ENCODE measurements at places on chromosomes 4 and X.

- no peak for DNase-seq
These were observed 5.1 kb downstream of the CCDC160 start for GRCh38 chrX:134241960-134242619.

DNA sequence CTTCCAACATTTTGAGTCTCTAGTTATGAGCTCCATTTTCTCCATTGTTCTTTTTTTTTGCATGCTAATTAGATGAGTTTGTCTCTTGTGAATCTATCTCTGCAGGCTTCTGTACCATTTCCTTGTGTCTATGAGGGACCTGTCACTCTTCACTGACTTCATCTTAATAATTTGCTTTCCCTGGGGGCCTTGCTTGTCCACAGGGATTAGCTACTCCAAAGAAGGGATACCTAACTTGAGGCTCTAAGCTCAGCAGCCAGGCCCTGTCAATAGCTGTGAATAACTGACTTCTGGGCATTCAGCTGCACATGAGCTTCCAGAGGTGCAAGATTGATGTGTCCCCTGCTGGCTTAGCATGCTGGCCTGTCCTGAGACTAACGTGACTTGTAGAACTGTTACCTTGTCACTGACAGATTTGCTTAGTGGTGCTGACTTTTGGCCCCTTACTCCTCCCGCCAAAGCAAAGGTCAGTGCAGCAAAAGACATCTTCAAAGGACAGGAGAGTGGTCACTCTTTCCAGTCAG is 124.6 kb downstream of the AFF2 start:
- DNase-seq = no peak

DNA sequence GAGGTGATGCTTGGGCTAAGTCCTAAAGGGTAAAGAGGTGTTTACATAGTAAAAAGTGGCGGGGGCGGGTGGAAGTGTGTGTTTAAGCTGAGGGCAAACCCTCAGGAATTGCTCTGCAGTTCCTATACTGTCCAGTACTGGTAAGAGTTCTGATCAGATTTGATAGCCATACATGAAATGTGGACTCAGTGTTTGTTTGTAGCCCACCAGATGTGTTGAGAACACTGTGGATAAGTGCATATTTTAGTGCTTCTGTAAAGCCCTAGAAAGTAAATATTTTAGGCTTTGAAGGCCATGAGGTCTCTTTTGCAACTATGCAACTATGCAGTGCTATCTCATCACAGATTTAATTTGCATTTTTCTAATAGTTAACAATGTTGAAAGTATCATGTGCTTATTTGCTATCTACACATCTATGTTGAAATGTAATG is 80.7 kb upstream of the EOLA2 start:
- no peak for DNase-seq

DNA sequence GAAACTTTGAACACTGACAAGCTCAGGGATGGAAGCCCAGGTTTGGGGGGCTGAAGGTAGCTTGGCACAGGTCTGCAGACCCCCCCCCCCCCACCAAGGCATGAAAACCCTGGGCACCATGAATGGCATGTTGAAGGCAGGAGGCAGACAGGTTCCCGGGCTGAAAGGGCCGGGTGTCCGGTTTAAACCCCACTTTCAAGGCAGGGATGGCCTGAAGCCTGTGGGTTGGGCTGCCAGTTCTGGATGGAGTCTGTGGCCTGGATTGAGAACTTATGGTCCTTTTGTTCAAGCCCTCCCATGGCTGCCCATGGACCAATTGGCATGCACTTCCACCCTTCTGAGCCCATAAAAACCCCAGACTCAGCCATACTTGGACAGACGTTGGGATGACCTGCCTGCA is 616.9 kb downstream of the ADGRL3 start:
- no peak for DNase-seq

GRCh38 chrX:68942840-68943239 is 114.0 kb downstream of the EFNB1 start:
- no peak for DNase-seq

DNA sequence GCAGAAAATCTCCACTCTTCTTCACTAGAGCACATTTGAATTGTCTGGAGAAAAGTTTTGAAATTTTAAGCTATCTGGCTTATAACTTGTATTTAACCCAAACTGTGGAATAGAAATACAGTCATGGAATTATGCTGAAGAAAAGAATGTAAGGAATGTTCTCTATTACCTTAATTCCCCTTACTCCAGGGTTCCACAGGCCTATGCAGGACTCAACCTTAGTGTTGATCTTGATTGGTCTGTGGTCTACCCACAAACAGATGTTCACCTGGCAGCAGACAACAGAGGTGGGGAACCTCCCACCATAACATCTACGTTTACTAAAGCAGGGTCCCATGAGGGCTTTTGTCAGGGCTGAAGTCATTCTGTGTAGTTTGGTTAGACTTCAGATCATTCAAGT is 189.3 kb upstream of the GPRIN3 start:
- no peak for DNase-seq

- DNase-seq = no peak
These were observed 54.5 kb upstream of the MAMLD1 start for GRCh38 chrX:150308532-150309157.

Measured in NCI-H1694 (cell line).